ENCODE measurements at places on chromosomes 13 and 19. TPM values are rescaled to one million over a fixed set of nuclear protein-coding genes. Genes with fewer than 3 reads are reported as not detected.

Gene FCAR
- total RNA-seq = not detected

Gene PDX1
- 0.12 TPM for total RNA-seq

Gene INSR
- total RNA-seq = 2.6 TPM

Gene KLK14
- 0.28 TPM for total RNA-seq

All from A549 treated with RU486 at 1 μM for 4 hours (cell line).